ENCODE measurements at places on chromosomes 11 and 22. TPM values are rescaled to one million over a fixed set of nuclear protein-coding genes. Genes with fewer than 3 reads are reported as not detected.

- peaks cover 5% of the 10 kb centered on the region for H3K36me3 ChIP-seq
- H3K4me1 ChIP-seq: no peaks in the 10 kb centered on the region
- no peak for DNase-seq
- H3K27ac ChIP-seq: no peak overlapping the region
- H3K27me3 ChIP-seq: peaks cover 5% of the 10 kb centered on the region
These were observed 10.7 kb upstream of the TXN2 start for GRCh38 chr22:36492109-36492508.

APOA5 gene
- not detected for total RNA-seq

DNA sequence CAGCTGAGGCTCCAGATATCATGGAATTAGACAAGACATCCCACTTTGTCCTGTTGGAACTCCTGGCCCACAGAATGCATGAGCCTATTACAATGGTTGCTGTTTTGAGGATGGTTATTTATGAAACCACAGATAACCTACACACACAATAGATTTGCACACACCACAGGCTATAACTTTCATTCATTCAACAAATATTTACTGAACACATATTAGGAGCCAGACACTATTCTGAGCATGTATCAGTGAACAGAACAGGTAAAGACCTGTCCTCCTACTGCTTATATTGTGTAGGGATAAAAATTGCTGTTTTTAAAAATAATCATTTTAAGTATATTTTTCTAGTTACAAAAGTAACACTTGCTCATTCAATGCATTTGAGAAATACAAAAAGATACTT is 13.4 kb upstream of the LDLRAD3 start:
- H3K27me3 ChIP-seq: peaks cover 15% of the 10 kb centered on the region
- no peak for DNase-seq
- H3K4me3 ChIP-seq: no peak overlapping the region
- H3K36me3 ChIP-seq: no peaks in the 10 kb centered on the region
- no peak overlapping the region for H3K27ac ChIP-seq

DNA sequence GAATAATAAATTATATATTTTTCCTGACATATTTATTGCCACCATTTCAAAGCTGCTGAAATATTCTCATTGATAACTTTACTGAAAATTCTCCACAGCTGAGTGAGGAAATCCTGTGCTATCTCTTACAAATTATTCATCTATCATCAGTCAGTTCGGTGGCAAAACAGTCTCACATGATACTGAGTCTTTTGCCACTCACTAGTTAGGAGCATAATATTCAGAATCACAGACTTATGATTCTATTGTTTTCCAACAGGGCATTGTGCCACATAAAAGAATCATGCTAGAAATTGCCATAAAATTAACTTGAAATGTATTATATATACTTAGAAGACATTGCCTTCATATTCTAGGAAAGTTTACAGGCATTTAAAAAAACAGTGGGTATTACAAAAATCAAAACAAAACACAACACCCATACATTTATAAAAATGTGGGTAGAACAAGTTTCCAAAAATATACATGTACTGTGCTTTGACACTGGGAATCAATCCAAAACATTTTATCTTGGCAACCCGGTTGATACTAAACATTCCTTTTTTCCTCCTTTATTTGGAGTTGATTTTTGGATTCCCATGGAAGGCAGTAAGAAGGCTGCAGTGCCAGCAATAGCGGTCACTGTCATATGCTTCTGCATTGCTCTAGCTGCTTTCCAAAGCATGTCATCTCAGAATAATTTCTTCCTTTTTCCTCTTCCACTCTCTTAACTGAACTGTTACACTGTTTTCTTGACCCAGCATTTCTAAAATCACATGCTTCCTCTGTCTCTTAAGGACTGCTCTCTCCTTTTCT is 42.5 kb downstream of the ATG16L2 start:
- H3K36me3 ChIP-seq: peaks cover 16% of the 10 kb centered on the region
- DNase-seq: peak; percentile 11
- no peak overlapping the region for H3K4me3 ChIP-seq
- H3K27ac ChIP-seq: peak overlapping the region; percentile 57
- H3K4me1 ChIP-seq: peaks cover 33% of the 10 kb centered on the region

GDPD4 gene
- total RNA-seq: not detected

DNA sequence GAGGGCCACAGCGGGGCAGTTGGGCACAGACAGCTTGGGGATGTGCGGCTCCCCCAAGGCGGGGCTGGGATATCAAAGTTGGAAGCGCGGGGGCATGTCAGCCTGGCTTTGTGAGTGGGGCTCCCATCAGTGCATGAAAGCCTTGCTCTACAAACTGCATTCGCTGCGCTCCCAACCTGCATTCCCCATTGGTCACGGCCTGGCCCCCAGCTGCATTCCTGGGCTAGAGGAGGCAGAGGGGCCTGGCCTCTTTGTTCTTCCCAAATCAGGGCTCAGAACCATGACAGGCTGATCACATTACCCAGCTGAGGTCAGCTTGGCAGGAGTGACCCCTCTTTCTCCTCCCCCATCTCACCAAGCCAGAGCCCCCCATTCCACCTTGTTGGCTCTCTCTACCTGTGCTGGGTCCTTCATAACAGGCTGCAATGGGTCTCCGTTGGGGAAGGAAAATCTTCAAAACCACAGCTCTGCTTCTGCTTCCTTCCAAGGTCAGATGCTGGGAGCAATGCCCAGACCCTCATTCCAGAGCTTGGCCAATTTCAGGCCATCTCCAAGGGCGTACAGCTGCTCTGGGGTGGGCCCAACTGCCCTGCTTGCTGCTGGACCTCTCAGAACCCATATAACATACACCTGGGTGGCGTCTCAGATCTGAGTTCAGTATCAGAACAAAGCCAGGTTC is 38.7 kb upstream of the CDON start:
- DNase-seq: no peak
- H3K27me3 ChIP-seq: peaks cover 36% of the 10 kb centered on the region
- H3K4me3 ChIP-seq: no peak overlapping the region

- H3K4me1 ChIP-seq: peaks cover 48% of the 10 kb centered on the region
- H3K4me3 ChIP-seq: no peak overlapping the region
- H3K36me3 ChIP-seq: peaks cover 29% of the 10 kb centered on the region
- peaks cover 7% of the 10 kb centered on the region for H3K27me3 ChIP-seq
- H3K27ac ChIP-seq: peak overlapping the region; percentile 64
These were observed 124.3 kb downstream of the DBX1 start for GRCh38 chr11:20035701-20036601.

- no peaks in the 10 kb centered on the region for H3K4me1 ChIP-seq
- H3K36me3 ChIP-seq: no peaks in the 10 kb centered on the region
- no peak for DNase-seq
- no peak overlapping the region for H3K27ac ChIP-seq
These were observed 4.5 kb upstream of the NEFH start for GRCh38 chr22:29475550-29475949.

DNA sequence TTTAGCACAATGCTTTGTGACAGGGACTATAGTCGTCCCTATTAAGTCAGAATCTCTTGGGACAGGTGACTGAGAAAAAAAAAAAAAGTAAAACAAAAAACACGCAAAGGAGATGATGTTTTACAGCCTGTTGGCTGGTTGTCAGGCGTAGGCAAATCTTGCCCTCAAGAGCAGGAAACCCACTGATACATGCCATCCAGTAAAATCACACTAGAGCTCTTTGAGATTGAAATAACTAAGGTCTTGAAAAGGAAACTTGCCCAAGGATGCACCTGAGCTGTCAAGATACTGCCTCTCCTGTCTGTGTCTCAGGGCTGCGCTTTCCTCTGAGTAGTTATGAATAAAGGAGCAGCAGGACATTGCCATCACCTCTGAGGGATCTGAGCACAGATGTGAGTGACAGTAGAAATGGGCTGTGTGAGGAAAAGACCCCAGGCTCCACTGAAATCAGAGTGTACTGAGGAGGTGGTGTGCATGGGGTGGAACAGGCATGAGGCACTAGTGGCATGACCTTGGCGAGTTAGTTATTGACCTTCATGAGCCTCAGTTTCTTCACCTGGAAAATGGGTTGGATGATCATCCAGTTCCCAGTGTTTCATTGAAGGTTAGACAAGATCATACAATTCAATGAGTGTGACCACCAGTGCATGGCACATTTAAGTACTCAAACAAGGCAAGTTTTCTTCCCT is 23.3 kb downstream of the MICAL2 start:
- H3K36me3 ChIP-seq: peaks cover 23% of the 10 kb centered on the region
- peak overlapping the region; percentile 61 for H3K27ac ChIP-seq
- peaks cover 63% of the 10 kb centered on the region for H3K4me1 ChIP-seq
- no peak for DNase-seq
- no peaks in the 10 kb centered on the region for H3K27me3 ChIP-seq

DNA sequence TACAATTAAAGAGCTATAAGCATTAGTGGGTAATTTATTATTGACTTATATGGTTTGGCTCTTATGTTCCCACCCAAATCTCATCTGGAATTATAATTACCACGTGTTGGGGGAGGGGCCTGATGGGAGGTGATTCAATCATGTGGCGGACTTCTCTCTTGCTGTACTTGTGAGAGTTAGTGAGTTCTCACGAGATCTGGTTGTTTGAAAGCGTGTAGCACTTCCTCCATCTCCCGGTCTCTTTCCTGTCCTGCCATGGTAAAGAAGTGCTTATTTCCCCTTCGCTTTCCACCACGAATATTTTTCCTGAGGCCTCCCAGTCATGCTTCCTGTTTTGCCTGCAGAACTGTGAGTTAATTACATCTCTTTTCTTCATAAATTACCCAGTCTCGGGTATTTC is 28.1 kb upstream of the CHORDC1 start:
- no peaks in the 10 kb centered on the region for H3K36me3 ChIP-seq
- H3K27ac ChIP-seq: no peak overlapping the region
- H3K4me3 ChIP-seq: no peak overlapping the region
- no peak for DNase-seq
- peaks cover 2% of the 10 kb centered on the region for H3K27me3 ChIP-seq
- H3K4me1 ChIP-seq: no peaks in the 10 kb centered on the region

IGLL1 gene
- not detected for total RNA-seq

GRCh38 chr11:60390419-60390818 is 5.8 kb upstream of the MS4A14 start:
- no peaks in the 10 kb centered on the region for H3K36me3 ChIP-seq
- no peaks in the 10 kb centered on the region for H3K27me3 ChIP-seq
- no peaks in the 10 kb centered on the region for H3K4me1 ChIP-seq
- DNase-seq: no peak
- no peak overlapping the region for H3K27ac ChIP-seq
- no peak overlapping the region for H3K4me3 ChIP-seq

DNA sequence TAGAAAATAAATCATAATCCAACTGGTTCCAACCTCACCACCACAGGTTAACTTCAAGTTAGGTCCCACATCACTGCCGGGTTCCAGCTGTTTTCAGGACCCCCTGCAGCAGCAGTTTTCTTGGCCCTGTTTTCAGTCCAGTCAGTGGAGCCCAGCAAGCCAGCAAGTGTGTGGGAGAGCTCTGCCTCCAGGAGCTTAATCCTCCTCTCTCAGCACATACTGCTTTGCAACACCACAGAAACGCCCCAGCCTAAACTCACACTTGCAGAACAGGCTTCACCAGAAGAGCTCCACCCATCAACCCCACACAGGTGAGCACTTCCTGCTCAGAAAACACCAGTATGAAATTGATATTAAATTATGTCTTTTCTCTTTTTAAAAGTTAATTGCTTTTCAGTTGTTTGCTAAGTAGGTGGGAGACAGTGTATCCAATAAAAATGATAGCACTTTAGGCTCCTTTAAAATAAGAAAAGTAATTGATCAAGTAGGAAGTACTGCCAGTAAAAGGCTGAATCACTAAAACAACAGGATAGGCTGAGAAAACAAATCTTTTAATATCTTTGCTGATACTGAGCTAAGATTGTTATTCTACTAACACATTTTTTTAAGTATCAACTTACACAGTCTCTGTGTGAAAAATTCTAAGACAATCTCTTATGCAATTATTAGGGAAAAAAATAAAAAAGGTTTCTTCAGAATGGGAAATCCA is 81.5 kb upstream of the TP53AIP1 start:
- H3K27ac ChIP-seq: no peak overlapping the region
- H3K4me3 ChIP-seq: no peak overlapping the region
- H3K27me3 ChIP-seq: peaks cover 3% of the 10 kb centered on the region

GRCh38 chr11:130159657-130160497 is at the start of gene ST14:
ST14 (plus strand) TSS chr11:130159782; CDS start chr11:130159980, 198 bp downstream.
- DNase-seq: no peak
- H3K36me3 ChIP-seq: no peaks in the 10 kb centered on the region
- H3K27me3 ChIP-seq: peaks cover 56% of the 10 kb centered on the region

GRCh38 chr11:80727315-80727714 is 1286.5 kb upstream of the TENM4 start:
- DNase-seq: no peak
- no peak overlapping the region for H3K4me3 ChIP-seq
- H3K4me1 ChIP-seq: no peaks in the 10 kb centered on the region
- no peak overlapping the region for H3K27ac ChIP-seq
- no peaks in the 10 kb centered on the region for H3K27me3 ChIP-seq
- H3K36me3 ChIP-seq: no peaks in the 10 kb centered on the region

GRCh38 chr11:64933213-64933934 is 2.3 kb downstream of the GPHA2 start:
- no peak overlapping the region for H3K27ac ChIP-seq
- H3K4me3 ChIP-seq: no peak overlapping the region
- peaks cover 8% of the 10 kb centered on the region for H3K4me1 ChIP-seq
- DNase-seq: no peak
- H3K36me3 ChIP-seq: peaks cover 27% of the 10 kb centered on the region

DNA sequence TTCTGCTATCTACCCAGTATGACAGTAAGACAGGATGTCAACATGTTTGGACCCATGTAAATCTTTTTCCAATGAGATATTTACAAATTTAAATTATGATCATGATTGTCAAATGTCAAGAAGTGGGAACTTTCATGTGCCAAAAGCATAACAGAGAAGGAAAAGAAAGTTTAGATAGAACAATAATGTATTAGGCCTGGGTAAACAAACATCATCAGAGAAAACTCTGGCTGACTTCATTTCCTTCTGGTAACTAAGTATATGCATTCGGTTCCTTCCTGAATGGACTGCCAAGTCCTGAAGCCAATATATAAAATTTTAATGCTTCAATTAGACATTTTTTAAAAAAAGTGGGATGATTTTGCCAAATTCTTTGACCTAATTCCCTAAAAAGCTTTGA is 16.5 kb downstream of the RNF141 start:
- H3K27me3 ChIP-seq: no peaks in the 10 kb centered on the region
- no peak for DNase-seq
- H3K36me3 ChIP-seq: peaks cover 16% of the 10 kb centered on the region
- no peak overlapping the region for H3K4me3 ChIP-seq
